Inflammatory macrophage treated with lipopolysaccharide for 4 hours (primary cell): ENCODE measurements at places on chromosomes 5 and 9.

GRCh38 chr5:128408622-128409021 lies 129.4 kb downstream of the FBN2 start:
- no peak for DNase-seq

DNA sequence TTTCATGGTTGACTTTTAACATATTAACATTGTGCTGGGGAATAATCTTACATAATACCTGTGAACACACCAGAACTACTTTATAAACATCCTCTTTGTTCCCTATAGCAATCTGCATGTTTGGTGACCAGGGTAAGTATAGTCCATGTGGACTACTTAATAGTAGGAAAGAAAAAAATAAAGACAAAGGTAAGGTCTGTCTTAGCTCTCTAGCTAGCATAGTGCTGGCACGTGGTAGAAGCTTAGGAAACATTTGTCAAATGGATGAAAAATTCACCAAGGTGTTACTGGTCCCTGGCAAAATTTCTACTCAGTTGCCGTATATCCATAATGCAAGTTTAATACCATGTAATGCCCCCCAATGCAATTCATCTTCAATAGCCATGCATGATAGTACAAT lies 78.6 kb upstream of the ABCA1 start:
- DNase-seq, result no peak

- peak; percentile 48 for DNase-seq
These were observed 102.4 kb downstream of the CDK5RAP2 start for GRCh38 chr9:120477534-120478001.

GRCh38 chr5:82221020-82221419 lies 57.1 kb downstream of the RPS23 start:
- DNase-seq, result no peak

- DNase-seq, result peak; percentile 45
These were observed 75.3 kb downstream of the HMGCR start for GRCh38 chr5:75412111-75412990.

DNA sequence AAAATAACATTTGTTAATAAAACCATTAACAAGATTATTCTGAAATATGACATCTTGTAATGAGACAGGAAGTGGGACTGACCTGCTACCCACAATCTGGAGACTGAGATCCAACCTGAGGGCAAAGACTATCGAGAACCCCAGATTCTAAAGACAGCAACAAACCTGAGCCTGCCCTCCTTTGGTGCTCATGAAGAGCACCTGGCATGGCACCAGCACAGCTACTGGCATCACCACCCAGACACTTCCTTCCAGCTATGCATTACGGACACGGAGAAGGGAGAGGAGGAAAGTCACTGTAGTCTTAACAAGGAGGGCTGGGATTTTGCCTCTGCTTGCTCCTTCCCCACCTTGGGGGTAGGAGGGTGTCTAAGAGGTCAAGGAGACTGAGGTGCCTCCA lies 105.5 kb downstream of the AUH start:
- no peak for DNase-seq

DNA sequence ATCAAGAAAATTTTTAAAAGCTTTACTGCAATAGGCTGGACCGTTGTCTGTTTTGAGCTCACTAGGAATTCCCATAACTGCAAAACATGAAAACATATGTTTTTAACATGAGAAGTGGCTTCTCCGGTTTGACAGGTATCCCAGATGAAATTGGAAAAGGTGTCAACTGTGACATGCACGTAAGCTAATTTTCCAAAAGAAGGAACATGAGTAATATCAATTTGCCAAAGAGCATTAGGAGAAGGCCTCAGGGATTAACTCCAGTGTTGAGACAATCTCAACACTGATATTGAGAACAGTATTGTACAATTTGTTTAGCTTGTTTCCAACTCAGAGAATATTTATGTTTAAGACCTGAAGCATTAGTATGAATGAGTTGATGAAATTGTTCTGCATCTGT lies 215.5 kb upstream of the KCNN2 start:
- DNase-seq, result no peak

GRCh38 chr5:67240065-67240464 lies 43.5 kb upstream of the CD180 start:
- DNase-seq, result no peak
